ENCODE measurements at places on chromosomes 7 and 10. TPM values are rescaled to one million over a fixed set of nuclear protein-coding genes. Genes with fewer than 3 reads are reported as not detected.

SFMBT2 gene
- polyA plus RNA-seq: 0.06 TPM

RNF148 gene
- not detected for polyA plus RNA-seq

ADARB2 gene
- not detected for polyA plus RNA-seq

SLC26A5 gene
- polyA plus RNA-seq: not detected

SPDYE2 gene
- 0.59 TPM for polyA plus RNA-seq

DDX56 gene
- 68.6 TPM for polyA plus RNA-seq

TNKS2 gene
- polyA plus RNA-seq: 14.4 TPM

SYT15 gene
- polyA plus RNA-seq: 2.3 TPM

LRMDA gene
- polyA plus RNA-seq: 2.6 TPM

SPDYE9 gene
- polyA plus RNA-seq: 0.38 TPM

CPA2 gene
- polyA plus RNA-seq: not detected

ACSL5 gene
- 1.5 TPM for polyA plus RNA-seq

LRRD1 gene
- polyA plus RNA-seq: not detected

KCP gene
- 0.10 TPM for polyA plus RNA-seq

PDK4 gene
- 1.2 TPM for polyA plus RNA-seq

RTKN2 gene
- polyA plus RNA-seq: 0.41 TPM

Measured in GM23248 (cell line).